ENCODE measurements at places on chromosomes 5 and 9.

GRCh38 chr5:38672059-38672788 is 115.8 kb upstream of the LIFR start:
- no peak for DNase-seq

- no peak for DNase-seq
These were observed 607.2 kb downstream of the EFNA5 start for GRCh38 chr5:107063511-107063910.

DNA sequence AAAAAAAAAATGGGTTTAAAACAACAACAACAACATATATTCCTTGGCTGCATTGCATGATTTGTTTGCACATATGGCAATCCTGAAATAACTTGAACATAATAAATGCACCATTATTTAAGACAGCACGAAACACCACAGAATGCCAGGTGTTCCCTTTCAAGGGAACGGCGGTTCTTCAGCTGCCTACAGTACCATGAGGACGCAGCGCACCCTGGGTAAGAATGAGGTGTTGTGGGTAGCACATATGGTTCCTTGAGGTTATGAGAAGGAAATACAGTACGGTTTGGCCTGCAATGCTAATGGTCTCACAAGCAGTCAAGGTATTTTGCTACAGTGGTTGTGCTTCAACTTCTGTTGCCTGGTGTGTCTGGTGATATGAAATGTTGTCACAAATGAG is 174.8 kb downstream of the SLC12A2 start:
- no peak for DNase-seq

GRCh38 chr9:29214690-29215253 is 1641.5 kb upstream of the C9orf72 start:
- no peak for DNase-seq

- peak; percentile 13 for DNase-seq
These were observed 5.0 kb upstream of the PTPDC1 start for GRCh38 chr9:94079236-94079635.

- DNase-seq, result no peak
These were observed 86.6 kb downstream of the EHMT1 start for GRCh38 chr9:137705443-137705863.

GRCh38 chr5:177465044-177465443 is 8.4 kb downstream of the DBN1 start:
- DNase-seq, result no peak

DNA sequence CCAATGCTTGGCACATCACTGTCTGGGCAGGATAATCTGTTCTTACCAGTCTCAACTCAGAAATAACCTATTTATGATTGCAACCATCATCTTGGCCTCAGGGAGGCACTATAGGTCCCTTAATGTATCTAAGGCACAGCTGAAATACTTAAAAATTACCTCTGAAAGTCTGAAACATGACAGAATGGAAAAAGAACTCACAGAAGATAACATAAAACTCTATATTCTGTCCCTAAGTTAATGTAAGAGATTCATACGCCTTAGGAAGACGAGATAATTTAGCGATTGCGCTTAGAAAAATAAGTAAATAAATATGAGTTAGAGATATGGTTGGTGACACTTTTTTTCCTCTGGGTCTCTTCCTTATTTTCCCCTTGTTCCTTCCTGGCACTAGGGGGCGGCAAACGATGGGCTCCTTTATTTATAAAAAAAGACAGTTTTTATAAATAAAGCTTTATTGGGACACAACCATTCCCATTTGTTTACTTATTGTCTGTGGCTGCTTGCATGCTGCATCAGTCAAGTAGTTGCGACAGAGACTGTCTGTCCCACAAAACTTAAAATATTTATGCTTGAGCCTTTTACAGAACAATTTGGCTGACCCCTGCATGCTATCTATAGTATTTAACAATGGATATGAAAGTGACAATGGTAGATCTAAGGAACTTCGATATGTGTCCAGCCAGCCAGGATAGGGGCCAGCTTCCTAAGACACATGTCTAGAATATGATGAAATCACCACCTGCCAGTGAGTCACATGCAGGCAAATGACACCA is 79.6 kb downstream of the PDE4D start:
- peak; percentile 86 for DNase-seq

GRCh38 chr9:93124793-93125192 is 9.3 kb downstream of the NINJ1 start:
- no peak for DNase-seq

DNA sequence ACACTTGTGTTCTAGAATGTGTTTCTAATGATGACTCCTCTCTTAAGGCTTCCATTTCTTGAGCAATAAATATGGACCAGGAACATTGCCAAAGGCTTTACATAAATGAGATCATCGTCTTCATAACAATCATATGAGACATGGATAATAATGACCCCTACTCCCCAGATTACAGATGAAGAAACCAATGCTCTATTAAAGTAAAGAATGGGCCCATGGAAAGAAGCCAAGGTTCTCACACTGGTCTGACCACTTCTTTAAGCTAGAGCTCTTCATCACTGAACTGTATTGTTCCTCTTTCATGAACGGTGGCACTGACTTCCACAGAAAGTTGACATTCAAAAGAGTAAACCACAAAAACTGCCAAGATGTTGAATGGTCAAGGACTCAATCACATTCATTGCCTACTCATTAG is 65.3 kb downstream of the MARCHF3 start:
- peak; percentile 61 for DNase-seq

DNA sequence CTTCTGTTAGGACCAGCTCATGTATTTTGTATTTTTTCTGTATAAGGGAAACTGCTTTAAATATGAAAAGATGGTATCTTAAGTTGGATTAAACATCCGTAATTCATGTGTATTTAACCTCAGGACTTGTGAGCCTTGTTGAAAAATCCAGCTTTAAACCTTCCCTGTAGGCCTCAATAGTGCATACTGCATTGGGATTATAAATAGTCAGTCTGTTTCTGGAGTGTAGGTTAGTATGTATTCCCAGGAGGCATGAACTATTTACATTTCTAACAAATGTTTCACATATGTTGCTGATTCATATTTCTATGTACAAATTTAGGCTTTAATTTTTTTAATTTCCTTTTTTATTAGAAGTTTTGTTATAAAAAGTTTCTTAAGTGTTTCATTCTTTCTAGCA is 137.9 kb upstream of the GRHPR start:
- DNase-seq, result no peak

- DNase-seq, result no peak
These were observed 161.8 kb downstream of the PALM2AKAP2 start for GRCh38 chr9:109941771-109942170.

DNA sequence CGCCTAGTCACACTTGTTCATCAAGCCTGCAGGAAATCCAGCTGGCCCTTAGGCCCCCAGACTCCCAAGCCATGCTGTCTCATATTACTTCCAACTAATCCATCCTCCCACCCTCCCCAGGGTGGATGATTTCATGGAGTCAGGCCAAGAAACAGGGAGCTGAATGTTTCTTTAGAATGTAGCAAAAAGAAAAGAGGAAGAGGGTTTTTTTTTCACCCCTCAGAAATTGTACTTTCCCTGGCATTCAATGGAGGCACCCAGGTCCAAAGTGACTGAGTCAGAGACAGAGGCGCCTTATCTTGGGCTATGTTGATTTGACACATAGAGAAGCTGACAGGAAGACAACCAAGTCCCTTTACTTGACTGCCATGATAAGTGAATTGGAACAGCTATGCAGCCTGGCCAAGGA is 260.2 kb upstream of the NR4A3 start:
- no peak for DNase-seq

DNA sequence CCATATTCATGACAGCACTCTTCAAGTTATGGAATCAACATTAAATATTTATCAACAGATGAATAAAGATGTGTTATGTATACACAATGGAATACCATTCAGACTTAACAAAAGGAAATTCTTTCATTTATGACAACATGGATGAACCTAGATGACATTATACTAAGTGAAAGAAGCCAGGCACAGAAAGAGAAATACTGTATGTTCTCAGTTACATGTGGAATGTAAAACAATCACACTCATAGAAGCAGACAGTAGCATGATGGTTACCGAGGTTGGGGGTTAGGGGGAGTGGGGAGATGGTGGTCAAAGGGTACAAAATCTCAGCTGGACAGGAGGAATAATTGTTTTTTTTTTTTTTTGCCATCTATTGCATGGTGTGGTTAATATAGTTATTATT is 431.9 kb downstream of the DMAC1 start:
- DNase-seq, result no peak

DNA sequence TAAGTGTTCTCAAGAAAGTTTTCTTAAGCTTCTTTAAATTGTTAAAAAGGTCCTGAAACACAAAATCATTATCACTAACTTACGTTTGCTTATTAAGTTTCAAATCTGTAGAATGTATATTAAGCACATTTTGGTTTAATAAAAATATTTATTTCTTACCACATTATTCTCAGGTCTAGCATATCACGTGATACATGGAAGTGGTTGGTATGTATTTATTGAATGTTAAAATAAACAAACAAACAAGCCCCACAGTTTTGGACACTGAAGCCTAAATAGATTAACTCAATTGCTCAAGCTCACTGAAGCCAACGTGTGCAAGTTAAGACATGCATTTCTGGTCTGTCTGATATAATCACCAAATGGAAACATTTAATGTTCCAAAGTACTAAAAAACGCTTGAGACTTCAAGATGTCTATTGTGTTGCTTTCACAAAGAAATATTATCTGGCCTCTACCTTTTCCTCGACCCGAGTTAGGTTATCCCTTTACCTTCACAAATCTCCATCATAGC is 1136.9 kb downstream of the TAF11L14 start:
- DNase-seq, result no peak

DNA sequence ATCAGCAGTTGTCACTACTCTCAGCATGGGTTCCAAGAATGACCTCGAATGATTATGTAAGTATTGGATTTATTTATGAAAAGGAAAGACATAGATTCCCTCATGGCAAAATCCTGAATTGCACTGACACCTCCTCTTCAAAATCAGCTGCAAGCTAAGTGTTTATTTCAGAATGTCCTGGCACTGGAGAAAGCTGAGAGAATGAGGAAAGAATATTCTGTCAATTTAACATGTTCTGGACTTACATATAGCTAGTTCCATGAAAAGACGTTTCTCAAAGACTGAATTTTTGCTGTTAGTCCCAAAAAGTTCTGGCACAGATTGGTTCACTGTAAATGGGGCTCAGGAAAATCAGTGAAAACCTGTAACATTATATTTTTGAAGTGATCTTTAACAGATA is 120.3 kb downstream of the NREP start:
- DNase-seq, result no peak

Measured in hematopoietic multipotent progenitor cell treated with erythropoietin and hydrocortisone succinate and interleukin-3 and kit ligand, for 4 days (in vitro differentiated cells).